ENCODE measurements at places on chromosomes 12 and 14.

- no peak for DNase-seq
Measured at GRCh38 chr14:42112108-42112507, 505.4 kb downstream of the LRFN5 start.

GRCh38 chr14:68785534-68786490 is 7.1 kb downstream of the ZFP36L1 start:
- peak; percentile 79 for DNase-seq

GRCh38 chr12:31324116-31324844 is 1.7 kb downstream of the SINHCAF start:
- DNase-seq: peak; percentile 94

DNA sequence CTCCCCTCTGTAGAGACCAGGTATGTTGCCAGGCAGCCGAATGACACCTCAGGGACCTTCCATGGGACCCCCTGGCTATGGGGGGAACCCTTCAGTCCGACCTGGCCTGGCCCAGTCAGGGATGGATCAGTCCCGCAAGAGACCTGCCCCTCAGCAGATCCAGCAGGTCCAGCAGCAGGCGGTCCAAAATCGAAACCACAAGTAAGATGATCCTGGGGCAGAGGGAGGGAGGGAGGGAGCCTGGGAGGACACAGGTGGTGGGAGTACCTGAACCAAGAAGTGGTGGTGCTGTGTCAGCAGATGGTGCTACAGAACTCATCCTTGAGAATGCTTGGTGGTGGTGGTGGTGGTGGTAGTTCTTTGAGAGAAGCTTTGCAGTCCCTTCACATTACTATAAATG is 1.0 kb downstream of the SMARCD1 start:
- no peak for DNase-seq

GRCh38 chr14:64159588-64159987 is 134.6 kb downstream of the ESR2 start:
- no peak for DNase-seq

GRCh38 chr12:116249938-116250337 is 27.6 kb downstream of the MED13L start:
- no peak for DNase-seq

GRCh38 chr12:46516933-46517578 is 144.5 kb upstream of the SLC38A2 start:
- peak; percentile 83 for DNase-seq

DNA sequence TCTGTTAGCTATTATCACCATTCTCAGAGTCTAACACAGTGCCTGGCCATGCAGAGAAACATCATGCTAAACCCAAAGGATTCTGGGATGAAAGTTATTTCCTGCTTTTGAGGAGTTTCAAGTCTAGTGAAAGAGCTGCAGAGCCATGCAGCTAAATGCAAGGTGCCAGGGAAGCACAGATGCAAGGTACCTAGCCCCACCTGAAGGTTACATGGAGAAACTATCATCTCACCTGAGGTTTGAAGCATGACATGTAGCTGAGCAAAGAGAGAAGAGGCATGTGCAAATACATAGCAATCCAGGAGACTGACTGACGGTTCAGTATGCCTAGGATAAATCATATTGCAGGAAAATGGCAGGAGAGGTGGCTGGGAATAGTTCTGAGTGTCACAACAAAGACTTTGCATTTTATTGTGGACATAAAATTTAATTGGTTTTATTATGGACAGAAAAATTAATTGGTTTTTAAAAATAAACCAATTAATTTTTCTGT is 170.4 kb downstream of the PRKD1 start:
- no peak for DNase-seq

GRCh38 chr12:119245904-119246494 is 67.3 kb downstream of the HSPB8 start:
- no peak for DNase-seq

GRCh38 chr12:12927211-12928079 is 24.5 kb downstream of the GPRC5D start:
- DNase-seq: peak; percentile 75

DNA sequence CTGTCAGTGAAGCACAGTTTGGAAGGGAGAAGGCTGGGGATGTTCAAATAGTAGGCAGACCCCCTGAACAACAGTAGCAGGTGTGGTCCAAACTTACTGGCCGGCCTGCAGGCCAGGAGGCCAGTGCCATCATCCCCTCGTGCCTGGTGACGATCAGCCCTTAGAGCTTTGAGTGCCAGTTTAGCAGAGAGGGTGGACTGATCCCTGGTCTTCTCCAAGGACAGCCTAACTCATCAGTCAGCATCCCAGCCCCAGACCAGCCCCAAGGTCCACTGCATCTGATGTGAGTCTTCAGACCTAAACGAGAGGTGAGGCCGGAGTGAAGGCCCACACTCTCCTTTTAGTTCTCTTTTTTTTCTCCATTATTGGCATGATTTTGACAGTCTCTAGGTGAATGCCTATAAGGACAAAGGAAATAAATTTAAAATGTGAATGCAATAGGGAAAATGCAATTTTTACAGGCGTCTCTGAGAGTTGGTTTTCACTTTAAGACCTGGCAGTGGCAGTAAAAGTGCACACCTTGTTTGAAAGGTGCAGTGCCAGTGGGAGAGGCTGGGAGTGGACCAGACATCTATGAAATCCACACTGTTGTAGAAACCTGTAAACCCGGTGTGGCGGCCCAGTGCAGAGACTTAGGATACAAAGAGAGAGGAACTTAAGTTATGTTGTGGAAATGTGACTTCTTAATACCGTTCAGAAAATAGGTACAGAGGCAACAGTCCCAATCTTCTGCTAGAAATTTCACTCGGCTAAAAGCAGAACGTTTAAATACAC is 311.2 kb downstream of the CACNA1C start:
- no peak for DNase-seq

DNA sequence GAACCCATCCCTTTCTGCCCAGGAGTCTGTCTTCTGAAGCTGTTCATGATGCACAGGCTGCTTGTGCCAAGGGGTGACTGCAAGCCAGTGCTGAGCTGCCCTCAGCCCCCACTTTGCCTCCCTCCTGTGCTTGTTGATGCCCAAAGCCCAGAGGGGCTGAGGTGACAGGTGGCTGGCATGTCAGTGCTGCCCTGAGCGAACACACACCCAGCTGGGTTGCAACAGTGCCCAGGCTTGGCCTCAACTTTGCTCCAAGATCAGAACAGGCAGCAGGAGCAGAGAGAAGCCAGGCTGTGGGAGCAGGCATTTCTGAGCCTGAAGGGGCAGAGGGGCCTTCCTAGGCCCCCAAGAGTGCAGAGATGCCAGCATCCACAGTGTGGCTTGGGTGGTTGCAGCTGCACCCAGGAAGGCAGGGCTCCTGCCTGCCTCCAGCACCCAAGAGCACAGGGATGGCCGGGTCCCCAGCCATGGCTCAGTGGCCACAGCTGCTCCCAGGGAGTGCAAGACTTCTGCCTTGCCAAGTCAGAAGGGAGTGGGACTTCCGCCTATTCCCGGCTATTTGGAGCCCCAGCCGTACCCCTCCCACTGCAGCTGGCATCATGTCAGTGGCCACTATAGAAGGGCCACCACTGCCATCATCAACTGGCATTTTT is 83.1 kb downstream of the SLC16A7 start:
- DNase-seq: no peak

- no peak for DNase-seq
Measured at GRCh38 chr14:102849526-102850379, 72.5 kb downstream of the TRAF3 start.

- no peak for DNase-seq
Measured at GRCh38 chr12:65882486-65882885, 58.2 kb downstream of the HMGA2 start.

DNA sequence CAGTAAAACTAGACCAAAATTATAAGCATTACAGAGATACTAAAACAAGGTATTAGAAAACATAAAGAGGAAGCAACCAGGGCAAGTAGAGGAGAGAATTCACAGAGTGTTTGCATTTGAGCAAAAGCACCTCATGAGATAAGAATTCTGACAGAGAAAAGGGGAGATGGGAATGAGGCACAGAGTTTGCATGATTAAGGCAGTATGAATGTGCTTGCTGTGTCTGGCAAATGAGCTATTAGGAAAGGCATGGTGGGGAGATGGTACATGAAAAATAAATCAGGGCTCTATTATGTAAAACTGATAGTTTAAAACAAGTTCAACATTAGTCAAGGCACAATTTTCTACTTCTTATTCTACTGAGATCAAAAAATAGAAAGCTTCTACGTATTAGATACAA is 23.1 kb downstream of the GARIN6 start:
- DNase-seq: no peak

DNA sequence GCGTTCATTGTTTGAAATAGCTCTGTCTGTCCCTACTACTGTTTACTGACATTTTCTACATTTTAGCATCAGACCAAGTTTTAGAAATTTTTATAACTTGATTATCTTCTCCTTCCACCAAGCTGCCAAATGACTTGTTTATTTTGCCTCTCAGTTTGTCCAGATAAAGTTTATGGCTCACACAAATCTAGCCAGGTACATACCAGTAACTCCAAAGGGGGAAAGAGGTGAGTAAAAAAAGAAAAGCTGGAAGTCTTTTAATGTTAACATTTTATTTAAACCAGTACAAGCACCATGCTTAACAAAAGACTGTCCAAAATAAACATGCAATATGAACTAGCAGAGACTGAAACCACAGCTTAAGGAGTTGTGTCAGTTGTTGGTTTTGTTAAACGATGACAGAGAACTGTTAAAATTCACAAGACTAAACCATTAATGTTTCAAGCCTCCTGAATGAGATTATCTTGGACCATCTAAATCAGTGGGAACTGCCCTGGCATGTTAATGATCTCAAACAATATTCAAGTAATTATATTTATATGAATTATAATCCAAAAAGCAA is 14.5 kb downstream of the GMFB start:
- DNase-seq: no peak

- no peak for DNase-seq
Measured at GRCh38 chr12:90969851-90970250, 14.9 kb upstream of the CCER1 start.

DNA sequence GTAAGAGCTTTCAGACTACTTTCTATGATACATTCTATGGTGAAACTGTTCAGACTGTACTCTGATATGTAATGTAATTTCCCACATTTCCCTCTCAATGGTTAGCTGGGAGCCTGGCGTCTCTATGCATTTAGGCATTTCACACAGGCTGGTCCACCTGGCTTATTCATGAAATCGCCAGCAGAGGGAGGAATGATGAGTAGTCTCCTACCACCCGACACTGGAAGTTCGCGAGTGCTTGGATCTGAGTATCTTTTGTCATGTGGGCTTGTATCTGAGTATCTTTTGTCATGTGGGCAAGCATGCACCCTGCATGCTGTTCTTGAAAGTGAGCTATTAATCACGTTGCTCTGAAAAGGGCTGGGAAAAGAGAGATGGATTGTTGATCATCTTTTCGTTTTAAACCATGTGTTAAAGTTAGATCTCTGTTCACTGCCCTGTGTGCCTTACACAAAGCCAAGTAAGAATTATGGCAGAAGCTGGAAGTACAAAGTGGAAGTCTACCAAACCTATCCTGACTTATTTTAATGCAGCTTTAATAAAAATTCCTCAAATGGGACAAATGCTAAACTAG is 235.0 kb downstream of the ATP23 start:
- DNase-seq: no peak

DNA sequence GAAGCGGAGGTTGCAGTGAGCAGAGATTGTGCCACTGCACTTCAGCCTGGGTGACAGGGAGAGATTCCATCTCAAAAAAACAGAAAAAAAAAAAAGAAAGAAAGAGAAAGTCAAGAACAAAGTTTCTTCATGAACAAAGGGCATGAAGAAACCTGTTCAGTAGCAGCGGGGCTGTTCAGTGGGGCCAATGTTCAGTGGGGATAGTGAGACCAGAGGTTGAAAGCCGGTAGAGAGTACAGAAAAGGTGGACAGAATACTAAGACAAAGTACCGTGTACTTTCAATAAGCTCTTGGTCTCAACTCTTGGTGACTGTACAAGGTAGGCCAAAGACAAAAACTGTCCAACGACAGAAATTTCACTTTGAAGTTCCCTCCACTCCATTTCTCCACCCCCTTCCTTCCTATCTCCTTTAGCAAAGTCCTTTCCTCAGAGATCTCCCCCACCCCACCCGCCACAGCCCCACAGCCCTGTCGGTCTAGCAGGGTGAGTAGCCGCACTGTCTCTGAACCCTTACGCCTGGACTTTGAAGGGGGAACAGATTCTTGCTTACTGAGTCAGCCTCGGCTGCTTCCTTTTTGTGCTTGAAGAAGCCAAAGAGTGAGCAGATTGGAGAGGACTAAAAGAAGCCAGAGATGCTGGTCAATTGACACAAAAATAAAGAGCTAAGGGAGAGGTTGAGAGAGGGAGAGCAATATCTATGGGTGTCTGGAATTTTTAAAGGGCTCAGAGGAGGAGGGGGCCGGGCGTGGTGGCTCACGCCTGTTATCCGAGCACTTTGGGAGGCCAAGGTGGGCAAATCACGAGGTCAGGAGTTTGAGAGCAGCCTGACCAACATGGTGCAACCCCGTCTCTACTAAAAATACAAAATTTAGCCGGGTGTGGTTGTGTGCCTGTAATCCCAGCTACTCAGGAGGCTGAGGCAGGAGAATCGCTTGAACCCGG is 44.2 kb upstream of the FOS start:
- DNase-seq: no peak

DNA sequence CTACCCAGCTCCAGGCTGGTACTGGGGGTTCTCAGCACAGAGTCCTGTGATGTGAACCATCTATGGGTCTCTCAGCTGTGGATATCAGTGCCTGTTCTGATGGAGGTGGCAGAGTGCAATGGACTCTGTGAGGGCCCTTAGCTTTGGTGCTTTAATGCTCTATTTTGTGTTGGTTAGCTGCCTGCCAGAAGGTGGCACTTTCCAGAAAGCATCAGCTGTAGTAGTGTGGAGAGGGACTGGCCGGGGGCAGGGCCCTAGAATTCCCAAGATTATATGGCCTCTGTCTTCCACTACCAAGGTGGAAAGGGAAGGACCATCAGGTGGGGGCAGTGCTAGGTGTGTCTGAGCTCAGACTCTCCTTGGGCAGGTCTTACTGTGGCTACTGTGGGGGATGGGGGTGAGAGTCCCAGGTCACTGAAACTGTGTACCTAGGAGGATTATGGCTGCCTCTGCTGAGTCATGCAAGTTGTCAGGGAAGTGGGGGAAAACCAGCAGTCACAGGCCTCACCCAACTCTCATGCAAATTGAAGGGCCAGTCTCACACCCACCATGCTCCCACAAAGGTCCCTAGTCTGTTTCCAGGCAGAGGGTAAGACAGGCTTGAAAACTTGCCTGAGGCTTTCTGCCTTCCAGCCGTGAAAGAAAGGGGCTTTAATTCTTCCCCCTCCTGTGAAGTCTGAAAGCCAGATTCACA is 878.1 kb downstream of the C12orf50 start:
- no peak for DNase-seq

DNA sequence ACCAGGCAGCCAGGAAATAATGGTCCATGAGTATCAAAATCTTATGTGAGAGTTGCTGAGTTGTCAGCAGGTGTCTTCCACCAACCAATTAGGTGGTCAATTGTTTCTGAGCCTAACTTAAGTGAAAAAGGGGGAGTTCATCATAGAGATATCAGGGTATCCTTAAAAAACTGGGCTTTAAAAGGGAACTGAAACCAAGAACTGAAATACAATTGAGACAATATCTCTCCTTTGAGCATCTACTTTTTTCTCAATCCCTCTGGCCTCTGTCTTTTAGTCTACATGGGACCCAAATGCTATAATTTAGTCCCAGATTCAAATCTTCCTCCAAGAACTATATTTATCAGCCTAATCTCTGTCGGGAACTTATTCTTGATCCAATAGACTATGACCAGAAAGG is 201.0 kb downstream of the BTG1 start:
- DNase-seq: no peak

Measured in activated CD4-positive, alpha-beta T cell treated with anti-CD3 and anti-CD28 coated beads, Interleukin-2, amount 10 ng/mL, durations not matched to agents 24 days and 14 days (primary cell).